ENCODE measurements at places on chromosomes 11 and 22.

DNA sequence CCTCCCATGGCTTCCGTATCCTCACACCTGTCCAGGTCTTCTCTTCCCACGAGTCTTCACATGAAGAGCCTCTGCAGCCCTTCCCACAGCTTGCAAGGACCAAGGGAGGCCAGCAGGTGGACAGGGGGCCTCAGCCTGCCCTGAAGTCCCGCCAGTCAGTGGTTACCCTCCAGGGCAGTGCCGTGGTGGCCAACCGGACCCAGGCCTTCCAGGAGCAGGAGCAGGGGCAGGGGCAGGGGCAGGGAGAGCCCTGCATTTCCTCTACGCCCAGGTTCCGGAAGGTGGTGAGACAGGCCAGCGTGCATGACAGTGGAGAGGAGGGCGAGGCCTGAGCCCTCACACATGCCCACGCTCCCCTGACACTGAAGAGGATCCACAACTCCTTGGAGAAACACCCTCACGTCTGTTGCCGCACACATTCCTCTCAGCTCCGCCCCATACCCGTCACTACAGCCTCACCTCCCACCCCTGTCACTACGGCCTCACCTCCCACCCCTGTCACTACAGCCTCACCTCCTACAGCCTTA is 8.3 kb downstream of the SSH3 start:
- DNase-seq, result no peak

- no peak for DNase-seq
Measured at GRCh38 chr11:72828081-72828567, 13.9 kb downstream of the ATG16L2 start.

GRCh38 chr11:60873533-60873932 is 6.2 kb downstream of the ZP1 start:
- no peak for DNase-seq

DNA sequence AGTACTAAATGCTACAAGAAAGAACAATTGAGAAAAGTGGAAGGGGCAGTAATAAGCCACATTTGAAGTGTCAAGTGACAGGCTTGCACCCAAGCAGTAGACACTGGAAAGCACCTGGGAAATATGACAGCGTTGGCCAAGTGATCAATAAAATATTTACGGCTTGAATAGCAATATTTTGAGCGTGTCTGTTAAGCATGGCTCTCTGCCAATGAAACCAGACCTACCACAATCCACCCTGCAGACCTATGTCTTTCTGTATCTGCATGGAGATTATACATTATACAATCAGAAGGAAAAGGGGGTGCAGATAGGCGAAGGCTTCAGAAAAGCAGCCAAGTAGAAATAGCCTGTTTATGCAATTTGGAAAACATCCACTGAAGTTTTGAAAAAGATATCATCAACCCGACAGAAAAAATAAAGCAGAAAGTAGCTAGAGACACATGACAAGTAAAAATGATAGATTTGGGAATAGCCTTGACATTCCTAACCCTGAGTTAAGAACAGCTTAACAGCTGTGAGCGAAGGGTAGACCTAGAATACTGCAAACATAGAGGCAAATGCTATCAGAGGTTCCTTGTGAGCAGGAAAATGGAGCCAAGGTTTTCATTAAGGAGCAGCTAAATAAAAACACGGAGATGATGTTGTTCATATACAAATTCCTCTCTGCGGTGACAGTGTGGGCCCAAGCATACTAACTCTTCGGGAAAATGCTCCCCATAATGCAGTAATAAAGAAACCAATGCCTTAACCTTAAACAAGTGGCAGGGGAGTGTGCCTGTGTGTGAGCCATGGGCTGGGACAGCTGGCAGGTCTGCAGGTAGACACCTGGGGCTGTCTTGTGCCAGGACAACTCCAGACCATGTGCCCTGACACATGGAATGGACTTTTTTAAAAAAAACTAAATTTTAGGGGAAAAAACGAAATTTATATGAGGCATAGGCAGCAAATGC is 71.3 kb downstream of the ETS1 start:
- no peak for DNase-seq

- DNase-seq, result no peak
Measured at GRCh38 chr11:106378513-106379179, 301.2 kb downstream of the AASDHPPT start.

GRCh38 chr11:118612378-118612777 is 5.0 kb downstream of the PHLDB1 start:
- DNase-seq, result peak; percentile 53

- no peak for DNase-seq
Measured at GRCh38 chr22:17707526-17707925, 66.7 kb downstream of the BID start.

DNA sequence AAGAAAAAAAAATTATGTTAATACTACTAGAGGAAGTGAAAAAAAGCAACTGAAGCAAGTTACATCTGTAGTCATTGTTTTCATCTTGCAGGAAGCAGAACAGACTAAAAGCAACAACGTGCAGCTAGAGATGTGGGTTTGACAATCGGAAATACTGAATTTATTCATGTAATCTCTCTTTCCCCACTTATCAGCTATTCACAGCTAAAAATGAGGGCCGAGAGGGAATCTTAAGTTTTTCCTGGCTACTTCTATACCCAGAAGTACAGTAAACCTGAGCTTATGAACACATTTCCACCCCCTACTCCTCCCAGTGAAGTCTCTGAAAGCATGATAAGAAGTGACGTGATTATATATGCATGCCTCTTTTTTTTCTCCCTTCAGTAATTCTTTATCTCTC is 116.5 kb downstream of the SPON1 start:
- DNase-seq, result no peak

- DNase-seq, result no peak
Measured at GRCh38 chr11:44529895-44530412, 35.5 kb upstream of the CD82 start.

GRCh38 chr22:30309951-30310741 is 16.6 kb downstream of the TBC1D10A start:
- no peak for DNase-seq

- no peak for DNase-seq
Measured at GRCh38 chr22:42929838-42930155, 72.7 kb upstream of the ARFGAP3 start.

- no peak for DNase-seq
Measured at GRCh38 chr11:26780376-26781085, 58.7 kb upstream of the SLC5A12 start.

DNA sequence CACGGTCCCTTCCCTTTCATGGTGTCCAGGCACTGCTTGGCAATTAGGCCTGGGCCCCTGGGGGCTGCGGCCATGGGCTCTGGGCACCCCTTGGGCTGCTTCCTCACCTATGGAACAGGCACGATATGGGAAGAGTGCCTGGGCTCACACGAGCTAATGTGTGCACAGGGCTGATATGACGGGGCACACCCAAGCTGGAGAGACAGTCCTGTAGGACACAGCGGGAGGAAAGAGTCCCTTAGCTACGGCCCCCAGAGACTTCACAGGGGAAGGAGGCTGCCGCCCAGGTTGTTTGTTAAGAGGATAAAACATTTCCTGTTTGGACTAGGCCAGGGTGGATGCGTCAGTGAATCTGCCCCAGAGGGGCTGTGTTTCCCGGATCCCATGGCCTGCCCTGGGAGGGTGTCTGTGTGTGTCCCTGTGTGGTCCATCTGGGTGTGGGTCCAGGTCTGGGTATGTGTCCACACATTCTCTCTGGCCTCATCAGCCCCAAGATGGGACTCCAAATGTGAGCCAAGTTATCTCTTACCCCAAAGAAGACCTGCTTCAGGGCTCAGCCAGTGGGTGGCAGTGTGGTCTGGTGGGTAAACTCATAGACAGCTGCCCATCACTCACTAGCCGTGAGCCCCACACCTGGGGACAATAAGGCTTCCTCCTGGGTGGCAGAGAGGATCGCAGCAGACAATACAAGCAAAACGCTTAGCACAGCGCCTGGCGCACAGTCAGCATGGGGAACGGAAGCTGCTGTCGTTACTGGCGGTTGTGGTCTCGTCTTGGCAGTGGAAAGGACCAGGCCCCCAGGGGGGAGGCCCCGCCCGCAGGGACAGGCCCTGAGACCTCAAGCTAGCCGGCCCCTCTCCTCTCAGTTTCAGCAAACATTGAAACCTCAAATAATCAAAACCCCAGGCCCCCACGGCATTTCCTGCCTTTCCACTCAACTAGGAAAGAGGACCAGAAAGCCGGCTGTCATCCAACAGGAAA is 3.2 kb upstream of the EMID1 start:
- DNase-seq, result peak; percentile 56

- no peak for DNase-seq
Measured at GRCh38 chr11:77510851-77511250, 37.0 kb upstream of the PAK1 start.

DNA sequence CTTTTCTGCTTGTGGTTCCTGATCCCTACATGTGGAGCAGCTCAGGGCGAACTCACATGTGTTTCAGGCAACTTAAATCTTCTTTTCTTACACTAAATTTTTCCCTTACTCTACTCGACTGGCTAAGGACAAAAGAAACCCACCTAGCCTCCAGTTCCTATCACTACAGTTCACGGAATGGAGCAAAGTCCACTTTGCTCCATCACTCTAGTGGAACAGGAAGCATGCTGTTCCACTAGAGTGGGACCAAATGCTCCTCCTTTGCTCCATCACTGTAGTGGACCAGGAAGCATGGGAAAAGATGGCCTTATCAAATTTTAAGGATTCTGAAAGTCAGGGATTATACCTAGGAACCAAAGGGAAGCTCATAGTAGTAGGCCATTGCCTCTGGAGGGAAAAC is 36.1 kb downstream of the PDE3B start:
- DNase-seq, result no peak

DNA sequence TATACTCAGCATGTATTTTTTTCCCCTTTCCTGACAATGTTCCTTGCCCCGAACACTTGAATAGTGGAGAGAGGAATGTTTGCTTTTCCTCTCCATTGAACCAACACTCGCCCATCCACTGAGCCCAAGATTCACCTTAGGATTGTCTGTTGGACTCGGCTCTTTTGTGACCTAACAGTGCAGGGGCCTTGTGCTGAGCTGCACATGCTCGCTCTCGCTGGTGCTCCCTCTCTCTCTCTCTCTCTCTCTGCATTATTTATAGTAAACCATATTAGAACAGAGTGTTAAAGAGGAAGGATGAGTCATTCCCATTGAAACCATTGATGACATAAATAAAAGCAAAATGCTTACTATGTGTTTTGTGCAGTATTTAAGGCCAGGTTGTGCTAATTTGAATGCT is 20.7 kb downstream of the ZBTB16 start:
- DNase-seq, result peak; percentile 74

GRCh38 chr11:70610566-70611565 is 212.5 kb downstream of the CTTN start:
- peak; percentile 51 for DNase-seq

- no peak for DNase-seq
Measured at GRCh38 chr22:35913925-35914324, 114.7 kb downstream of the RBFOX2 start.

DNA sequence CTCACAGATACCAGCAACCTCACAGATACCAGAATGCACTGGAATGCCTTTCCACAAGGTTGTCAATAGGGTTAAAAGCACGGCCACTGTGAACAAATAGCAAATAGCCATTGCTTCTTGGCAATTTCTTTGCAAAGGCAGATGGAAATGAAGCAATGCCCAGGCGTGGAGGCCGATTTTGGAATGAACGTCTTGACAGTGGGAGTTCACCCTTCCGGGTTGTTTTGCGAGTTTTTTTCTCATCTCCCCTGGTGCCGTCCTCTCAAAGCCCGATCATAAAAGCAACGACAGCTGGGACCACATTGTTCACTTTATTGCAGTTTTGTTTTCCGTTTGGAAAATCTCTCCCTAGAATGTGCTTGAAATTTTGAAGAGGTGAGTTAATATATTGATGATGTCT is 38.0 kb upstream of the CD82 start:
- DNase-seq, result no peak

DNA sequence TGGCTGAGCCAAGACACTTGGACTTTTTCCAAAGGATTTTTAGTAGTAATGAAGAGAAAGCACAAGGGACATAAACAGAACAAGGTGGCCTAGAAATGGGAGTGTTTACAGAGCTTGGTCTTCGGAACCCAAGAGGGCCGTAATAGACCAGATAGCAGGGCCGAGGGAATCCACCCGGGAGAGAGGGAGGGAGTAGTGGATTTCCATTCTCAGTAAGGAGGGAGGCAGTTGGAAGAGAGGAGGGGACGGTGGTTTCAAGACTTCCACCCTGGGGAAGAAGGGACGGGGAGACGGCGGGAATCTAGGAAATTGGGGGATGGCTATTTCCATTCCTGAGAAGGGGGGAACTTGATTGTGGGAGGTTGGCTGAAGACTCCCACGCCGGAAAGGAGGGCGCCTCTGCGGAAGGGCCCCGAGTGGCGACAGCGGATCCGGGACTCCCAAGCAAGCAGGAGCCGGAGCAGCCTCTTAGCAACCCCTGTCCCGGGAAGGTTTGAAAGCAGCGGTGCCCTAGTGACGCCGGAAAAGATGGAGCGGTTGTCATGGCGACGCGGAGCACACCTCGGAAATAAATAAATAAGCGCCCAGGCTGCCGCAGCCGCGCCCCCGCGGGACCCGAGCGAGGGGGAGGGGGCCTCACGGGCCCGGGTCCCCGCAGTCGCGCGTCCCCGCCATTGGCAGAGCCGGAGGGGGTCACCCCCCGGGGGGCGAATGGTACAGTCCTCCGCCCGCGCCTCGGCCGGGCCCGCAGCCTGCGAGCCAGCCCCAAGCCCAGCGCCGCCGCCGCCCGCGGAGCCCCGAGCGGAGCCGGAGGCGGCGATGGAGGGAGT is 31.6 kb downstream of the EIF3F start:
- peak; percentile 70 for DNase-seq

DNA sequence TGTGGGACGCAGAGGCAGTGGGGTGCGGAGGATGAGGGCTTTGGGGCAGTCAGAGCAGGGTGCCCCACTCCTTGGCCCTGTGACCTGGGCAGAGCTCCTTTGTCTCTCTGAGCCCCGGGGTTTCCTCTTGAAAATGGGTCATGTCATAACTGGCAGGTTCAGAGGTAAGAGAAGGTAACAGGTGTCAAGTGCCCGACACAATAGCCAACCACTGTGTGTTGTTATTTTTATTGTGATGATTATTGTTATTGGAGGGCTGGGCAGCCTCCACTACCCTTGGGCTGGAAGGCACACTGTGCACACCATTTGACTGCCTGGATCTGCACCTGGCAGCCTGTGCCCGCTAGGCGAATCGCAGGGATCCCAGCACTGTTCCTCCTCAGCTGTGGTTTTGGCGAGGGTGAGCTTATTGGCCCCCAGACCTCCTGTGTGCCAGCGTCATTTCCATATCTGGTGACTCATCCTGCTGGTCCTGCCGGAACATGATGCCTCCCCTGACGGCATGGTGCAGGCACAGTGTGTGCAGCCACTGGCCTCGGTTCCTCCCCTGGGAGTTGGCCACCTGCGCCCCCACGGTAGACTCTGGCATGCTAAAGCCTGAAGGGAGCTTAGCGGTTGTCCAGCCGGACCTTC is 15.4 kb upstream of the SOX10 start:
- DNase-seq, result peak; percentile 87

- no peak for DNase-seq
Measured at GRCh38 chr11:111001986-111002611, 243.4 kb upstream of the POU2AF2 start.

Data from psoas muscle (tissue), 8 donors.